ENCODE measurements at places on chromosomes 4 and X.

DNA sequence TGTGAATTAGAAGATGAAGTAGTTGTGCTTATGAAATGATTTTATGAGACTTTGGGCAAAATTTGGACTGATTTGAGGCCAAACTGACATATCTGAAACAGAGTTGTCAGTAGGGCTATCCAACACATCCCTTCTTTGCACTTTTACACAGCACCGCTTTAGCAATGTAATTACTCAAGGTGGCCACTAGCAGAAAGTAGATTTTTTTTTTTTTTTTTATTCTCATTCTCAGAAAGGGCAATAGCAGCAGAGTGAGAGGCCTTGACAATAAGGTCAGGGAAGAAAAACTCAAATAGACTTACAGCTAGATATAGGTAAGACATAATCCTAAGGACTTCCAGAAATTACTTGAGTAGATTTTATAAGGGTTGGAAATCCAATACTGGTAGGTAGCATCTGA is 414.3 kb downstream of the NAP1L3 start:
- no peak for DNase-seq

DNA sequence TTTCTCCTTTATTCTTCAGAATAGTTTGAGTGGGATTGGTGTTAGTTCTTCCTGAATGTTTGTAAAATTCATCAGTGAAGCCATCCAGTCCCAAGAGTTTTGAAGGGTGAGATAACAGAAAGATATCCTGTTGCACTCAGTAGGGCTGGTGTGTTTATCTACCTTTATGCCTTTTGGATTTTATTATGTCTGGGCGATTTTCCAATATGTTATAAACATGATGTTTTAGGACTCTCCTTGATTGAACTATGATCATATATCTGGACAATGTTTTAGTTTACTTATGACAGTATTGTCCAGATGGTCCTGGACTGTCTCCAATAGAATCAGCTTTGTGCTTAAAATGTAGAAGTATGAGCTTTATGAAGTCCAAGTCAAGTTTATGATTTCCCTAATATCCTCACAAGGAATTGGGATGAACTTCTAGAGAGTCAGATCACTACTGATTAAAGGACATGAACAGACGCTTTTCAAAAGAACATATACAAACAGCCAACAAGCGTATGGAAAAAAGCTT is 77.6 kb upstream of the ITM2A start:
- no peak for DNase-seq

- no peak for DNase-seq
These were observed 45.1 kb downstream of the CHM start for GRCh38 chrX:86002076-86002896.

- no peak for DNase-seq
These were observed 716.1 kb upstream of the INTU start for GRCh38 chr4:126916626-126917140.

DNA sequence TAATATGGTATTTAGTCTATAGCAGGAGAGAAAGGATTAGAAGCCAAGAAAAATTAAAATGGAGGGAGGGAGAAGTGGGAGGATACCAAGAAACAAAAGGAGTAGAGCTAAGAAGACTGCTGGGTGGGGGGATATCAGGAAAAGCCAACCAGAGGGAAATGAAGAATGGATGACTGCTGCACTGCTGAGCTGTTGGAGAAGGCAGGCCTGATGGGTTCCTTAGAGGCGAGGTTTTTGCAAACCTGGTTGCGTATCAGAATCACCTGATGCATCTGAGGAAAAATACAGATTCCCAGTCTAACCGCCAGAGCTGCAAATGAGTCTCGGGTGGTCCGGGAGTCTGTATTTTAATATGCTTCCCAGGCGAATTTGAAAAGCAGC is 1.5 kb downstream of the PGRMC1 start:
- no peak for DNase-seq

DNA sequence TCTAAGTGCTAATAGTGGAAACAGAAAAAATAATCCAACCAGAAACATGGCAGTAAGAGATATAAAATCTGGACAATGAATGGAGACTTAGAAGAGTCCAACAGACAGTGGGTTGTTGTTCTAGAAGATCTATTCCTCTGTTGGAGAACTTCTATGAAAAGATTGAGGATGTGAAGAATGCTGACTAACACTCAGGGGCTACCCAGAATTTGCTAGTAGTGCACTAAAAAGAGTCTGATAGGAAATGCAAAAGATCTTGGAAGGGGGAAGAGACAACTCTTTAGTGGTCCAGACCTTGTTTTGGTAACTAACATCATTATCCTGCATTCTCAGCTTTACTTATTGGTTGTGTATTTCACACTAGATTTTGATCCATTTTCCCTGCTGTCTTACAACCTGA is 77.9 kb downstream of the SMARCA1 start:
- no peak for DNase-seq

DNA sequence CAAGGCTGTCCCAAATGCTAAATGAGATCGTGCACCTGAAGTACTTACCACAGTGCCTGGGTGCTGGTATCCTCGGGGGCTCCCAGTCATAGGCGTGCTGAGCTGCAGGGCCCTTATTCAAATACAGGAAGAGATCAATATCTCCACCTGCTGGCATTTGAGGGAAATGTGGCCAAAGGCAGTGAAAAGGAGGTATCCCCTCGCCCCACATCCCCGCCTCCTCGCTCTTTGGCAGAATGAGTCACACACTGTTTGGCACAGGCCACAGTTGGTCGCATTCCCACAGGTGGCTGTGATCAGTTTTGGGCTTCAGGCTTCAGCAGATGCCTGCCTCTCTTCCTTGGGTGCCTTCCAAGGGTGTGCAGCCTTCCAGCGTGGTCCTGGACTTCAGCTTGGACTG is 28.4 kb downstream of the ZNF185 start:
- DNase-seq: peak; percentile 73

DNA sequence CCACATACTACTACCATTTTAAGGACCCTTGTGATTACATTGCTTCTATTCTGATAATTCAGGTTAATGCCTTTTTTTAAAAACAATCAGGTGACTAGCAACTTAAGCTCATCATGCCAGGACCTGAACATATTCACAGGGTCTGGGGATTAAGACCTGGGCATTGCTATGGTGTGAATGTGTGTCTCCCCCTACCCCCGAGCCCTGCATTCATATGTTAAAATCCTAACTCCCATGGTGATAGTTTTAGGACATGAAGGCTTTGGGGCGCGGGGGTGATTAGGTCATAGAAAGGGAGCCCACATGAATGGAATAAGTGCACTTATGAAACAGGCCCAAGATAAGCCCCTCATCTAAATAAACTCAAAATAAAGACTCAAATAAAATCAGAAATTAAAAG is 734.4 kb upstream of the PABPC4L start:
- DNase-seq: no peak

- DNase-seq: no peak
These were observed 260.7 kb upstream of the GIMD1 start for GRCh38 chr4:106629268-106629625.

DNA sequence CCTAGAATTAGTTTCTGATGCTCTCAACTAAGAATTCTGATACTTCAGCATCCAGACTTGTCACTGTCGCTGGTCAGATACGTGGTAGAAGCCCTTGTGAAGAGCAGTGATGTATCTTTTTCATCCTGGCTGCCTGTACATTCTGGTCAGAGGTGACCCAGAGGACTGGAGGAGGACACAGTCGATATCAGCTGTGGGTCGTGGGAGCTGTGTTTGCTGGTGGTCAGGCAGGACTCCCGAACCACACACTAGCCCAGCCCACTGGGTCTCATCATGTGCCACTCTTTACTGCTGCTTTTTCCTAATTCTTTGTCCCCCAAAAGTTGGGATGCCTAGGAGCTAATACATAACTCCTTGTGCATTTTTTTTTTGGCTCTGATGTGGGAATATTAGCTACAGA is 6.5 kb downstream of the DCUN1D4 start:
- DNase-seq: no peak

DNA sequence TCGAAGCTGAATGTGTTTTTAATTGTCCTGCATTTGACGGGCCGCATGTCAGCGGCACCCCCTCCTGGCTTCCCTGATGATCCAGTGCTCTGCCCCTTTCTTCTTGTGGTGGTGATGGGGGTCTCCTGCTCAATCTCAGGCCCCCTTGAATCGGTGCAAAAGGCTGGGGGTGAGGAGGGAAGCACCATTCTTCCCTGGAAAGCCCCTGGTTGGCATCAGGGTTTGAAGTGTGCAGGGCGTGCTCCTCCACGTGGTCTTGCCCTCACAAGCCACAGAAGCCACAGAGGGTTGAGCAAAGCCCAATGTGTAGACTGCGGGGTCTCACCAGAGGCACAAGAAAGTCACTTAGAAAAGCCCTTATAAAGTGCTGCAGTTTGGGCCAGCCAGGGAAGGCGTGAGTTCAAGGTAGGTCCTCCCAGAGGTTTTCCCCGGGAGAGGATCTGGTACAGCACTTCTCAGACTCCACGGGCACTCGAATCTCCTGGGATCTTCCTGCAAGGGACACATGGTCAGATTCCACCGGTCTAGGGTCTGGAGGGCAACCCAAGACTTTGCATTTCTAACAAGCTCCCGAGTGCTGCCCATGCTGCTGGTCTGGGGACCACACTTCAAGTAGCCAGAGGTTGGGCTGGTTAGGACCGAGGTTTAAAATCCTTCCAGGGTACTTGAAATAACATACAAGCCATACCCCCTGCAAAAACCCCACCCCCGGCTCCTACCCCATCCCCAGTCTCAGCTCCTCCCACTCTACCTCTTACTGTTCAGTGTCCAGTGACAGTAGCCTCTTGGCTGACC is 35.1 kb downstream of the PSAPL1 start:
- no peak for DNase-seq

GRCh38 chr4:137688651-137689050 is 156.4 kb upstream of the PCDH18 start:
- no peak for DNase-seq

GRCh38 chr4:51894059-51894645 is 51.2 kb downstream of the DCUN1D4 start:
- no peak for DNase-seq

- no peak for DNase-seq
These were observed 36.9 kb upstream of the MED14 start for GRCh38 chrX:40772290-40772689.

DNA sequence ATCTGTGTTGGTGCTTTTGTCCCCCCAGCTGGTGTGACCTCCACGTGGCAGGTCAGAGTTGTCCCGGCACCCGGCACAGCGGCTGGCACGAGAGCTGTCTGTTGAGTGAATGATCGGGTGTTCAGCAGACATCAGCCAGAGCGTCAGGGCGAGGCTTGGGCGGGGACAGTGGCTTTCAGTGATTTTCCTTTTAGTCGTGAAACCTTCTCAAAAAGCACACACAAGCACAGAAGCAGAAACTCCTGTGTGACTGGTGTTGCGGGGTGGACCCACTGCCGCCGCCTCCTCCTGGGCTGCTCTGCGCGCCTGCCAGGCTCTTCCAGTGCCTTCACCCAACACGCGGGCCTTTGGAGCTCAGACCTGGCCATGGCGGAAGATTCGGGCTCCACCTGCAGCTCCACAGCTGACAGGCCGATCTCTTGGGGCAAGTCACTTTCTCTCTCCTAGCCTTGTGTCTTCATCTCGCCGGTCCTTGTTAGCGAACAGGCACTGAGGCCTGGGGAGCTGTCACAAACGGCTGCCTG is 51.4 kb upstream of the HGFAC start:
- no peak for DNase-seq

- no peak for DNase-seq
These were observed 44.3 kb upstream of the ARHGAP24 start for GRCh38 chr4:85430697-85431096.

DNA sequence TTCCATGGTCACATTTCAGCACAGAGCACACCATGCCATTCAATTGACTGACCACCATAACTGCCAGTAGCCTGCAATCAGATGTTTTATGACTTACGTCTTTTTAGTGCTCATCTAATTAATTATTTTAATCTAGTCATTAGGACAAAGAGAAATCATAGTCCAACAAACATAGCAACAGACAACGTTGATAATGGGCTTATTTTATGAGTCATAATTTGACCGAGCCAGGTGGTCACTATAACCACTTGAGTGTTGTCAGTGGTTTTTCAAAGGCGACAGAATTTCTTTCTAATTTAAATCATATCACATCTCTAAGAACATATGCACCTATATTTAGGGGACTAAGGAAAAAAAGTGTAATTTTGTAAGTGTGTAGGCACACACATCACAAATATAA is 1.9 kb downstream of the SEC24D start:
- DNase-seq: no peak

DNA sequence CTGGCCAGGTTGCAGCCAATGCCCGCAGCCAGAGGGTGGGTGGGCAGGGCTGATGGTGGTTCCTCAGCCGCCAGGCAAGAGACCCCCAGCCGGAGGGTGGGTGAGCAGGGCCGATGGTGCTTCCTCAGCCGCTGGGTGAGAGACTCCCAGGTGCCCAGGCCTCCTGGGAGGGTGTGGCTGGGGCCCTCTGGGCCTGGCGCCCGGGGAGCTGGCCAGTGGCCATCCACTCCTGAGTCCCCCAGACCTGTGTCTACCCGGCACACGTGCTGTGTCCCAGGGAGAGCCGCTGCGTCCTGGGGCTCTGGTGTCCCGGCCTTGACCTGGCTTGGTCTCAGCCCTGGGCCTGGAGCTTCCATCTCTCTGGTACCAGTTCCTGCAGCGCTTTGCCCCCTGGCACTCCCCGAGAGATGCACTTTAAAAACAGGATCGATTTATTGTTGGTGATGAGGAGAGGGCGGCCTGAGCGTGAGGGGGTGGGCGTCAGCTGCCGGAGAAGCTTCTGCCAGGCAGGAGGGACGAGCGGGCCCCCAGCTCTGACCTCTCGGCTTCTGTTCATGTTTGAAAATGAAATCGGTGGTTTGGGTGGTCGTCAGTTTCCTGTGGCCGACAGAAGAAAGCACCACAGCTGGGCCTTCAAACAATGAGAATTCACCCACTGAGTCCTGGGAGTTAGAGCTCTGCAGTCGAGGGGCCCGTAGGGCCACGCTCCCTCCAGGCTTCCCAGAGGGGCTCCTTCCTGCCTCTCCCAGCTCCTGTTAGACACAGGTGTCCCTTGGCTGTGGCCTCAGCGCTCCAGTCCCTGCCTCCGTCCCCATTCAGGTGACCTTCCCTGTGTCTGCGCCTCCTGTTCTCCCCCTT is 6.5 kb downstream of the DOK7 start:
- DNase-seq: no peak

- no peak for DNase-seq
These were observed 219.8 kb upstream of the FAT1 start for GRCh38 chr4:186943411-186943810.

- no peak for DNase-seq
These were observed 339.5 kb downstream of the GPAT3 start for GRCh38 chr4:83875437-83875836.

- no peak for DNase-seq
These were observed 99.9 kb upstream of the TENM3 start for GRCh38 chr4:182143086-182143821.

GRCh38 chr4:152513078-152513477 is 22.8 kb downstream of the FBXW7 start:
- no peak for DNase-seq

GRCh38 chr4:40874901-40875300 is 125.1 kb downstream of the NSUN7 start:
- DNase-seq: no peak

DNA sequence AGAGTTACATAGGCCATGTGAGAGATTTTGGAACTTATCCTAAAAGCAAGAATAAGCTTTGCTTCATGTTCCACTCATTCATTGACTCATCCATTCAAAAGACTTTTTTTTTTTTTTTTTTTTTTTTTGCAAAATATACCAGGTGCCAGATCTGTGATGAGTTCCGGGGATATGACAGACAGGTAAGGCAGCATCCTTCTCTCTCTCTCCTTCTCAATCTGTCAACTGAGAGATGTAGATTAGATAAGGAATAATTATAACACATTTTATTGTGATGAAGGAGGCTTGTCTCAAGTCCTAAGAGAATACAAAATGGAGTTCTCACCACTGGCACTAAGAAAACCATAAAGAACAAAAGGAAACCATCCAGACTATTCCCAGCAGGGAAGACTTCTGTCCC is 190.2 kb upstream of the CPEB2 start:
- DNase-seq: no peak

- no peak for DNase-seq
These were observed 382.5 kb upstream of the TENM3 start for GRCh38 chr4:181860668-181861067.

All from NCI-H1694 (cell line).